ENCODE measurements at places on chromosomes 16 and 17. TPM values are rescaled to one million over a fixed set of nuclear protein-coding genes. Genes with fewer than 3 reads are reported as not detected.

DNA sequence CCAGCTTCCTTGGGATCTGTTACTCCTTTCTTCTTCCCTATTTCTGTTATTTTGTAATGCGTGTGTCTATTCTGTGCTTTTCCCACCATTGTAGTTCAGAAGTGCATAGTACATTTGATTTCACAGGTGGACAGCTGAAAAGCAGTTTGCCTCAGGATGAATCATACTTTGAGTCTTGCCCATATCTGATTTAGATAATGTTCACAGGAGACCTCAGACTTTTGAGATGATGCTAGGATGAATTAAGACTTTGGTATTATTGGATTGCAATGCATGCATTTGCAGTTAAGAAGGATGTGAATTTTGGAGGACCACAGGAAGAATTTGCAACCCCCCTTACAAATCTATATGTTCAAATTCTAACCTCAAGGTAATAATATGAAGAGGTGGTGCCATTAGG, 769.6 kb downstream of the CDH11 start:
- no peak for DNase-seq

DNA sequence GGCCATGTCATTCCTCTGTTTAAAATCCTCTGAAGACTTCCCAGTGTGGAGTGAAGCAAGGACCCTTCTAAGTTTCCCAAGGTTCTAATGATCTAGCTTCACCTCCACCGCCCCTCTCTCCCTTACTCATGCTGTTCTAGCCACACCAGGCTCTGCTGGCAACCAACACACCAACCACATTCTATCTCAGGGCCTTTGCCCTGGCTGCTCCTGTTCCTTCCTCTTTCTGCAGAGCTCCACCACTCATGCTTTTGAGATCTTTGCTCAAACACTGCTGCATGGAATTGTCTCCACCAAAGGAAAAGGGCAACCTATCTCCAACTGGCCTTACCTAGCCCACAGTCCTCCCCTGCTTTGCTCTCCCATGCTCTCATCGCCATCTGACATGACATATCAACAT, 128.7 kb downstream of the XYLT1 start:
- no peak for DNase-seq

DNA sequence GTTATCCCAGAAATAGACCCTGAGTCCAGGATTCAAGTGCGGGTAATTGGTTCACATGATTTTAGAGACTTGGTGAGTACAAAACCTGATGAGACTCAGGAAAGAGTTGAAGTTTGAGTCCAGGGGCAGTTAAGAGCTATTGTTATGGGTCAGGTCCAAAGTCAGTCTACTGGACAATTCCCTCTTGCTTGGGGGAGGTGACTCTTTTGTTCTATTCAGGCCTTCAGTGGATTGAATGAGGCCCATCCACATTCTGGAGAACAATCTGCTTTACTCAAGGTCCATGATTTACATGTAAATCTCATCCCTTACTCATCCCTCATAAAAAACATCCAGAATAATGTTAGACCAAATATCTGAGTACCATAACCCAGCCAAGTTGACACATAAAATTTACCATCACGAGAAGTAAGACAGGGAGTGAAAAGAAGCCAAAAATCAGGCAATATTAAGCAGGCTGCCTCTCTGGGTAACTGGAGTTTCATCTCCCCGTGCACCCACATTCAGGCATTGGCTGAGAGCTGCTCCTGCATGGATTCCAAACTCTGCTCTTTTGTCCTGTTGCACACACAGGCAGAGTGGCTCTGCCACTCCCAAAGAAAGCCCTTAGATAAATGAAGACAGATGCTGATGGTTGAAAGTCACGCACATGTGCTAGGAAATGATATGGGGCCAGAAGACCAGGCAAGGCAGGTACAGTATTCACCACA, 156.0 kb upstream of the SALL1 start:
- DNase-seq, result no peak

- no peak for DNase-seq
Observed at GRCh38 chr17:7856011-7856810, 1.1 kb downstream of the NAA38 start.

DNA sequence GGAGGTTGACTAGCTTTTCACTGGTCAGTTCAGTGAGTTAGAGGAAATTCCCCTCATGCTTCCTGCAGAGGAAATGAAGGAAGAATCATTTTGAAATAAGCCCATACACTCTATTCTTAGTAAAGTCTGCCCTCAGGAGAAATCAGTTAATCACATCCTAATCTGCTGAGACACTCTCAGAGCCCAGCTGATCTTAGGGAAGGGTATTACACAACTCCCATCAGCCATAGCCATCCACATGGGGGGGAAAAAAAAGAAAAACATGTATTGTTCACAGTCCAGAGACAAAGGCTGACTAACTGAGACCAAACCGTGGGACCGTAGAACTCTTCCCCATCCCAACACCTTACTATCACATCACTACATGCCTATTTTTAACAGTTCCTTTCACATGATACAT, 722.3 kb downstream of the CDH8 start:
- no peak for DNase-seq

Gene LGALS9B
- polyA plus RNA-seq, result not detected

Gene SLC46A1
- polyA plus RNA-seq, result 1.8 TPM

Gene HS3ST3B1
- polyA plus RNA-seq, result 7.9 TPM

All from naive thymus-derived CD4-positive, alpha-beta T cell (primary cell).